ENCODE measurements at places on chromosomes 7 and 10.

DNA sequence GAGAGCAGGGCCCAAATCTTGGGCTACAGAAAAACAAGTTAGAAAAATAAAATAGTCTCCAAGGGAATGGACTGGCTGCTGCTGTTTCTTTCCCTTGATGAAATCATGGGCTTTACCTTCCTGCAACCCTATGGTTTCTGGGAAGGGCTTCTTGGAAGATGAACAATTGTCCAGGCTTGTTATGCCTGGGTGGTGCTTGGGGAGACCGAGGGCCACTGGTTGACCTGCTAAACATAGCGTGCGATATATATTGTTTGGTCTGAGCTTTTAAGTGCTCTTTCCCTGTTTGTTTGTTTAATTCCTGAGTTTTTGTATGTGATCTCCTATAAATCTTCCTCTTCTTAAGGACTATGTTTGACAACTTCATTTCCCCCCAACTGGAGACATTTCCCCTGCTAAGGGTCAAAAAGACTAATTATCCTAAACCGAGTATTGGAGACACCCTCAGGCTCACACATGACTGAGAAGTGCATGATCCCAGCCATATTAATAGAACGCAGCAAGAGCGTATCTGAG, 37.9 kb downstream of the SLC25A28 start:
- no peak for DNase-seq

DNA sequence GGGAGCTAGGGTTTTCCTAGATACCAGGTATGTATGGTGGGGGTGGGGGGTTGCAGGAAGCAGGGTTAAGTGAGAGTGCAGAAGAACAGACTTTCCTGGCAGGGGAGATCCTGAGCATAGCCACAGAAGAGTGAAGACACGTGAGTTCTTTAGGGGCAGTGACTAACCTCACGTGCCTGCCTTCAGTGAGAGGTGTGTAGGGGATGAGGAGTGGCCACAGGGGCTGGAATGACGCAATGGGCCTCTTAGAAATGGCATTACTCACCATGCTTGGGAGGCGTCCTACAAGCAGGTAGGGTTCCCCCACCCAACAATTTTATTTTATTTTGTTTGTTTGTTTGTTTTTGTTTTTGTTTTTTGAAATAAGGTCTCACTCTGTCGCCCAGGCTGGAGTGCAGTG, 698.6 kb upstream of the NRP1 start:
- no peak for DNase-seq

GRCh38 chr10:22693371-22693784, 21.0 kb downstream of the PIP4K2A start:
- DNase-seq, result no peak

- no peak for DNase-seq
Observed at GRCh38 chr7:25857376-25858067, 294.5 kb upstream of the NFE2L3 start.

DNA sequence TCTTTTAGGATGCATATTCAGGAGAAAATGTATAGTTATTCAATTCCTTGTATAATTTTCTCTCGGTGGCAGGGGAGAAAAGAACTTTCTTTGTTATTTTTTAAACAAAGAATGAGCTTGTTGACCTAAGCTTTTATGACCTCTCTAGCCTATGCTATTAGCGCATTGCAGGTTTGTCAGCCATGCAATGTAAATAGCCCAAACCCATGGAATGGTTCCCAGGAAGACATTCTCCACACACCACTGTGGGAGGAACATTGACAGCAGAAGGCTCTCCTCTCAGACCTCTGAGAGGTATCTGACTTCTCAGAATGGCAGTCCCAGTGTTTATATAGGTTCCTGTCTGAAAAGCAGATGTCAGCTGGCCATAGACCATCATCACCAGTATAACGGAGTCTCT, 19.6 kb upstream of the AGBL3 start:
- DNase-seq, result no peak

DNA sequence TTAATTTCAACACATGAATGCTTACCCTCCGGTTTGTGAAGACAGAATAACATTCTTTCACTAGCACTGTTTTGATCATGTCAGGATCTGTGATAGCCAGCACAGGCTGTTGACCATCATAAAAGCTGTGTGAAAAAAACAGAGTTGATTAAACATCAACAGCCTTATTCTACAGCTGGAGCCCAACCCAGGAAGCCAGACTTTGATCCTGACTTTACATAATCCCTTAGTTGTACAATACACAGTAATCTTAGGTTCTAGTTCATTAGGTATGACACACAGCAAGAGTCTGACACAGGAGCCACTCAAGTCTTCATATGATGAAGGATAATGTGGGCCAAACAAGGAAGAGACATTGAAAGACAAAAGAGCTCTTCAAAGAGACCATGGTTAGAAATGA, 11.4 kb downstream of the CYP3A4 start:
- DNase-seq, result no peak

- no peak for DNase-seq
Observed at GRCh38 chr7:130275826-130276297, 9.2 kb downstream of the CPA2 start.

GRCh38 chr10:78441694-78442093, 408.0 kb downstream of the RPS24 start:
- DNase-seq, result no peak

GRCh38 chr10:5890452-5890915, 441 bp downstream of the FBH1 start:
- DNase-seq, result no peak

- no peak for DNase-seq
Observed at GRCh38 chr10:78863140-78863905, 205.4 kb upstream of the ZMIZ1 start.

DNA sequence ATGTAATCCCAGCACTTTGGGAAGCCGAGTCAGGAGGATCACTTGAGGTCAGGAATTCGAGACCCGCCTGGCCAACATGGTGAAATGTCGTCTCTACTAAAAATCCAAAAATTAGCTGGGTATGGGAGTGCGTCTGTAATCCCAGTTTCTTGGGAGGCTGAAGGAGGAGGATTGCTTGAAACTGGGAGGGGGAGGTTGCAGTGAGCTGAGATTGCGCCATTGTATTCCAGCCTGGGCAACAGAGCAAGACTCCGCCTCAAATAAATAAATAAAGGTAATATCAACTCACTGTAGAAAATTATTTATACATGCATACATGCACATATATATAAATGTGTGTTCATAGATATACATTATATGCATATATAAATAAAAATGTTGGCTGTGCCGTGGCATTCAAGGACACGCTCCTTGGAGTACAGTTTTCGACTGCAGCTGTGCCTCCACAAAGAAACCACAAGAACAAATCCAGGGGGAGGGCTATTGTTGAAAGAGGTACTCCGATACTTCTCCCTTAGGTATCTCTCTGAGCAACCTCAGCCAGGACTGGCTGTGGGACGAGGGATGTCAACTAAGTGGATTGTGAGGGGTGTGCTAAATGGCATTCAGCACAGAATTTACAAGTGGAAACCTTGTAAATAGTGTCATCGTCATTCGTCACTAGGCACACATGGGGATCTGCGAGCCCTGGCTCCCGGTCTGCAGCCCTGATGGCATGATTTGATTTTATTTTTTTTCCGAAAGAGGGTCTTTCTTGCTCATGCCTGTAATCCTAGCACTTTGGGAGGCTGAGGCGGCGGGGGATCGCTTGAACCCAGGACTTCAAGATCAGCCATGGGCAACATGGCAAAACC, 49.3 kb downstream of the HIP1 start:
- no peak for DNase-seq

DNA sequence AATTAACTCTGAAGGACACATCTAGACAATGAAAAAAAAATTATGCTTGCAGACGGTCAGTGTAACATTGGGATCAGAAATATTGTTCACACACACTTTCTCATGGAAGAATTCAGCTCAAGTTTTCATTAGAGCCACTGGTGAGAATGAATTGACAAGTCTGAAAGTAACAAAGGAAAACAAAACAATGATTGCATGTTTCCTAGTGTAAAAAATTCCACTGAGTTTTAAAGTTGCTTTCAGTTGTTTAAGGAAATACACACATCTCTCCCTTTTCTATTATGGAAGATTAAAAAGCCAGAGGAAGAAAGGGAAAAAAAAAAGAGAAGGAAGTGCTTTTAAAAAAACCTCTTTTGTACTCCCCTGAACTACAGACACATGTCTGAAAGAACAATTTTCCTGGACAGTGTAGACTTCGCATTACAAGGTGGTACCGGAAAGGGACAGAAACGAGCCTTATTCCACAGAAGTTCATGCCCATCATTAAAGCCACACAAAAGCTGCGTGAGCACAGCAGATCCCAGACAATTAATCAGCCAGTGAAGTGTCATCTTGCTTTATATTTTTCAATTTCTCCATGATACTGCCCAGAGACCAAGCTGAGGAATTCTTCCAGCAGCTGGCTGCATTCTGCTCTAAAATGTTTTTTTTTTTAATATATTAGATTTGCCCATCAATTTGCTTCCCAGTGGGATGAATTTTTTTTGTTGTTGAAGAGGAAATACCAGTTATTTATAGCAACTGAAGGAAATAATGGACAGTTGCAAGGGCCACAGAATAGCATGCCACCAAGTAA, 294.8 kb downstream of the DOCK4 start:
- no peak for DNase-seq

DNA sequence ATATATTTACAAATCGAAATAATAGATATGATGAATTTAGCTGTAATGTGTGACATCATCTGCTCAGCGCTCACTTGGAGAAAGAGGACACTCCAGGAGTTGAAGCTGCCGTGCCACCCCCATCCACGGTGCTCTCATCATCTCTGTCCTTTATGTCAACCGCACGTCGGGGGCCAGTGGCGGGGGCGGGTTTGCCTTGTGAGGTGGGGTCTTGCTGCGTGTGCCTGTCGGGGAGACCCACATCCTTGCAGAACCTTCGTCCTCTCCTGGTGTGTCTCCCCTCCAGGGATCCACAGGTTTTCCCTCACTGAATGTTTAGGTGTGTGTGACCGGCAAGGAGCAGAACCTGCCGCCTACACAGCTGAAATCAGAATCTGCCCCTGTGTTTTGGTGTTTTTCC, 71.6 kb downstream of the INPP5A start:
- no peak for DNase-seq

DNA sequence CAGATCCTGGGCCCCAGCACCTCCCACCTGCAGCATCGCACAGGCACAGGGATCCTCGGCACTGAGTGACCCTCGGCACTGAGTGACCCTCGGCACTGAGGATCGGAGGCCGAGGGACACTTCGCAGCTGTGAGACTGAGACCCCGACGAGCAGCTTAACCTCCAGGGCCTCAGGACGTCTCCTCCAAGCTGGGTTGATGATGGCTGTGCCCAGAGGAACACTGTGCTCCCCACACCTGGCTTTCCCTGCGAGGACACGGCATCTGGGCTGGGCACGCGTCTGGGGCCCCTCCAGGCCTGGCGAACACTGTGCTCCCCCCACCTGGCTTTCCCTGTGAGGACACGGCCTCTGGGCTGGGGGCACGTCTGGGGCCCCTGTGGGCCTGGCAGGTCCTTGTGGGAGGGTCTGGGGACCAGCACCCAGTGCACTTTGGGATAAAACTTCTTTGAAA, 158.3 kb upstream of the PPP2R2D start:
- no peak for DNase-seq

DNA sequence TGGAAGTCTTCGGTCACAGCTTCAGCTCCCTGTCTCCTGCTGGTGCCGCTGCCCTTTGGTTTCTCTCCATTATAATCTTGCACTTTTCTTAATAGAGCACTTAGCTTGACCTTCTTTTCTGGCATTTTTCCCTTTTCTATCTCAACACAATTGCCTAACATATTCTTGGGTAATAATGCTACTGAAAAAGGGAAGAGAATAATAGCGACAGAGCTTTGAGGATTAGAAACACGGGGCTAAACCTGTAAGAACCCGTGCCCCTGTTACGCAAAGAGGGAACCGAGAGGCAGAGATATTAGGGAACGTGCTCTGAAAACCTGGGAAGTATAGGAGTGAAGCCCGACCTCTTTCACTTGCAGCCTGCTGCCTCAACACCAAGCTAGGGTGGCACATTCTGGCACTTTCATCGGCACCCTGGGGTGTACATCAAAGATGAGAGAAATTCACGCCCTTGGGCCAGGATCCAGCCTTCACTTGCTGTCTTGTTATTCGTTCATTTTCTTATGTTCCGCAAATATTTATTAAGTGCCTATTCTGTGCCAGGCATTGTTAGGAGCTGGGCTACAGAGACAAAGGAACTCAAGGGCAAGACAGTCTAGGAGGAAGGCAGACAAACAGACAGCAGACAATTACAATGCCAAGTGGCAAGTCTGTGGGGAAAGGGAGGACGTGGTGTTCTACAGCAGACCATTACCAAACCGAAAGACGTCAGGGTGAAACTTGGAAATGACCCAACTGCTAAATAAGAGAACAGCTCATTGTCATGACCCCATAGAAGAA, 33.0 kb upstream of the GALNTL5 start:
- DNase-seq, result no peak

DNA sequence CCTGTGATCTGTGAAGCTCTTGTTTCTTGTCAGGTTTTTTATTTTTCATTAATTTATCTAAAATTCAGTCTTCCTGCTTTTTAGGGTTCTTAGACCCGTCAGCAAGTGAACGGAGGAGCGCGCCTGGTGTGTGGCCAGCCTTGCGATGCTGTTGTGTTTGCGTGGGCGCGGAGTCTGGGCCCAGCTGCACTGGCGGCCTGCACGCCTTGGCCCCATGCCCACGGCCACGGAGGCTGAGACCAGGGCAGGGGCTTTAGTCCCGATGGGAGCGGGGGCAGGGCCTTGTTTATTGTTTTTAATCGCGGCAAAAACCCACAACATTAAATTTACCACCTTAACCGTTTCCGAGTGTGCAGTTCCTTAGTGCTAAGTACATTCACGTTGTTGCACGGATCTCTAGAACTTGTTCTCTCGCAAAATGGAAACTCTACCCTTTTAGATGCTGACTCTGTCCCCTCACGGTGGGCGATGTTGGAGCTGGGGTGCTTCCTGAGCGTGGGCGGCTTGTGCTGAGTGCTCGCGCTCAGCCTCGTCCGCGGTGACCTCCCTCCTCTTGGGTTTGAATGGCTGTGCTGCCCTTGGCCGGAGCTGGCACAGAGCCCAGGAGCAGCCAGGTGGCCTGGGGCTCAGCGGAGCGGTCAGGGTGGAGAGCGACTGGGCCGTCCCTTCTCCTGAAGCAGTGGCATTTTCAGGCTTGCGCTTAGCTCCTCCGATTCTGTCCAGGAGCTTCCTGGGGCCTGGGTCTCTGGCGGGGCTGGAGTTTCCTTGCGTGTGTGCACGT, 69.1 kb downstream of the INPP5A start:
- no peak for DNase-seq

GRCh38 chr7:120898715-120899499, 41.0 kb upstream of the TSPAN12 start:
- no peak for DNase-seq

- DNase-seq, result peak; percentile 45
Observed at GRCh38 chr7:100476903-100477870, 1.8 kb downstream of the TSC22D4 start.

DNA sequence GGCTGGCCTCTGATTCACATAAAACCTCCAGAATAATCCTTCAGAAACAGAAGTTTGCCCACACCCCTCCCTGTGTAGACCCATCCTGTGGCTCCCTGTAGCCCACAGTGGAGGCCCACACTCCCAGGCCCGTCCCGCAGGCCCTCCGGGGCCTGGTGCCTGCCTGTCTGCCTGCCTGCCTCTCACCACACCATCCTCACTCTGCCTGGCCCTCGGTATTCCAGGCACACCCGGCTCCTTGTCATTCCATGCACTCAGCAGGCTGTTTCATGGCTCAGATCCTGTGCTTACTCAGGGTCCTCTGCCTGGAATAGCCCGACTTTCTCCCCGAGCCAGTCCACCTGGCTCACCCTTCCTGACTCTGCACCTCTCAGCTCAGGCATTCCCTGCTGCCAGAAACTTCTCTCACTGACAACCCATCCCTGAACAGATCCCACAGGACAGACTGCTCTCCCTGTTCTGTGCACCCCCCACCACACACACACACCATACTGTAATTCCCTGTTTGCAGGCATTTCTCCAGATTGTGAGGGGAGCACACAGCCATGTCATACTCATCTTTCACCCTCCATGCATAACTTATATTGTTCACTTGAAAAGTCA, 498.0 kb upstream of the ZMIZ1 start:
- no peak for DNase-seq

- DNase-seq, result no peak
Observed at GRCh38 chr10:112986544-112987190, 36.6 kb downstream of the TCF7L2 start.
